Posterior vena cava (tissue), 2 donors: ENCODE measurements at places on chromosomes 4 and X. TPM values are rescaled to one million over a fixed set of nuclear protein-coding genes. Genes with fewer than 3 reads are reported as not detected.

SCD5 gene
- 16.7 TPM for total RNA-seq

HDX gene
- 9.9 TPM for total RNA-seq

LGI2 gene
- total RNA-seq: 52.3 TPM

TECRL gene
- 0.37 TPM for total RNA-seq

GNRHR gene
- total RNA-seq: not detected

ZNF732 gene
- total RNA-seq: 0.23 TPM

S100G gene
- not detected for total RNA-seq

CENPE gene
- 2.2 TPM for total RNA-seq

ITM2A gene
- total RNA-seq: 129 TPM

RIPPLY1 gene
- 0.57 TPM for total RNA-seq

PASD1 gene
- not detected for total RNA-seq

AFAP1 gene
- 45.3 TPM for total RNA-seq

NPNT gene
- 152 TPM for total RNA-seq

CCKAR gene
- total RNA-seq: not detected

TASL gene
- 0.79 TPM for total RNA-seq

CDS1 gene
- total RNA-seq: 0.90 TPM

PDE5A gene
- total RNA-seq: 87.1 TPM

TCEAL6 gene
- not detected for total RNA-seq

TMSB15C gene
- 4.0 TPM for total RNA-seq

MAEA gene
- total RNA-seq: 43.7 TPM

CPEB2 gene
- 45.8 TPM for total RNA-seq

REPS2 gene
- total RNA-seq: 3.9 TPM

PLP1 gene
- 5.0 TPM for total RNA-seq

COL4A6 gene
- total RNA-seq: 2.3 TPM

PTTG2 gene
- 2.6 TPM for total RNA-seq

RAB33B gene
- total RNA-seq: 14.7 TPM

UGT2B17 gene
- total RNA-seq: not detected

OTUD6A gene
- total RNA-seq: not detected

FAM120C gene
- 8.6 TPM for total RNA-seq

PDGFC gene
- 19.9 TPM for total RNA-seq

GABRQ gene
- not detected for total RNA-seq

CT83 gene
- total RNA-seq: not detected

GPC3 gene
- 13.5 TPM for total RNA-seq

DMRTC1 gene
- total RNA-seq: not detected

ADH5 gene
- 243 TPM for total RNA-seq

SLITRK4 gene
- 13.2 TPM for total RNA-seq

CCDC120 gene
- total RNA-seq: 3.0 TPM

ZNF41 gene
- total RNA-seq: 6.4 TPM

CXCL13 gene
- 1.2 TPM for total RNA-seq

MAOA gene
- 90.5 TPM for total RNA-seq

LONRF3 gene
- 3.1 TPM for total RNA-seq

AFF2 gene
- 10.5 TPM for total RNA-seq

ARHGEF6 gene
- total RNA-seq: 14.2 TPM

SCOC gene
- total RNA-seq: 63.7 TPM

CT45A8 gene
- not detected for total RNA-seq

UBE2D3 gene
- 257 TPM for total RNA-seq
